Right forelimb (tissue), 1 donor: ENCODE measurements at places on chromosomes 12 and 14.

GRCh38 chr14:51206462-51206861, 33.6 kb upstream of the TMX1 start:
- DNase-seq, result no peak

- no peak for DNase-seq
Observed at GRCh38 chr12:78060186-78060585, 229.5 kb downstream of the NAV3 start.

DNA sequence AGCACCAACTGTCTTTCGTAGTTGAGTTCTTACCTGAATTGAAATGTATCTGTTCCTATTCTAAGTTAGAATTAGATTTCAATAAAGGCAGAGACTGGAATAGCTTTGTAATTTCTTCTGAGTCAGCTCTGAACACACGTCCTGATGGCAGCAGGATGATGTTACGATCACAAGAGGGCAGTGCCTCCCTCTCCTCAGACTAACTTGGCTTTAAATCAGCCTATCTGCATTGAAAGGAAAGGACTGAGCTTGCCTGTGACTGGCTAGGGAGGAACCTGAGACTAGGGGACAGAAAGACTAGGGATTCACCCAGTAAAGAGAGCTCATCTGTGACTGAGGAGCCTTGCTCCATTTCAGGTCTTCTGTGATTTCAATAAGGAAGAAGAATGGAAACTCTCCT, 323.7 kb upstream of the OR4E1 start:
- DNase-seq, result no peak

GRCh38 chr14:100051543-100051942, 13.7 kb upstream of the EVL start:
- no peak for DNase-seq

DNA sequence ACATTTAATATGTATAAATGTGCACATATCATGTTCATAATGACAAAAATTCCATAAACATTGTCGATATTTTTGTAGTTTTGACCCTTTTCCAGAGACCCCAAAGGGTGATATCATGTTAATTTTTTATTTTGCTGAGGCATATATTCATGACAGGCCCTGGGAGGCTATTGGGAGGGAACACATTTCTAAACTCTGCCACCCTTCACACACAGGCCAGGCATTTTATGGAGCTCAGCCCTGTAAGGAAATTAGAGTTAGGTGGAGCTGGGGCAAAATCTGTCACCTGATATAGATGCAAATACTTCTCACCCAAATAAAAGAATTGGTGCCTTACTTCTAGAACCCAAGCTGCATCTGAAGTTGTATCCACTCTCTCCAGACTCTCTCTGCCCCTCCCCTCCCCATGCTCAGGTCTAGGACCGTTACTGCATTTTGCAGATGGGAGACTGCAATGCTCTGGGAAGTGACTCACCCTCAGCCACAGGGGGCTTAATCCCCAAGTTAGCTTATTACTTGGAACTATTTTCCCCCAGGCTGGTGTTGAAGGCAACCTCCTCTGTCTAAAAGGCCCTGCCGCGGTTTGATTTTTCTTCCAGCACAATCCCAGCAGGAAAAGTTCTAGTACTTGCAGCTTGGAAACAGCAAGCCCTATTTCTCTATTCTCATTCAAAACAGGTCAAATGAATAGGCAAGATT, 238.9 kb downstream of the EMP1 start:
- DNase-seq, result no peak

DNA sequence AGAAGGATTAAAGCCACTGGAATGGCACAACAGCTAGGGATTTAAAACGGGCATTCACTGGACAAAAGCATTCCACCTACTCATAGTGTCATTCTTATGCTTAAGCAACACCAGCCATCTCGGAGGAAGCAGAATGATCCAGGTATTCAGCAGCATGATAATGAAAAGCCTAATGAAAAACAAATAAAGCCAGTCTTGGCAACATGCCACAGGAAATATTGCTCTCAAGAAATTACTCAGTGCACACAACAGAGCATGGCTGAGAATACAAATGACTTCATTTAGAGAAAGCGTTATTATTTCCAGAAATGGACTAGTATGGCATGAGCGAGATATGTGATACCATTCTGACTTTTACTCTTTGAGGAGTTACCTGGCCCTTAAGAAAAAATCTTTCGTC, 442.2 kb downstream of the APAF1 start:
- DNase-seq, result no peak

DNA sequence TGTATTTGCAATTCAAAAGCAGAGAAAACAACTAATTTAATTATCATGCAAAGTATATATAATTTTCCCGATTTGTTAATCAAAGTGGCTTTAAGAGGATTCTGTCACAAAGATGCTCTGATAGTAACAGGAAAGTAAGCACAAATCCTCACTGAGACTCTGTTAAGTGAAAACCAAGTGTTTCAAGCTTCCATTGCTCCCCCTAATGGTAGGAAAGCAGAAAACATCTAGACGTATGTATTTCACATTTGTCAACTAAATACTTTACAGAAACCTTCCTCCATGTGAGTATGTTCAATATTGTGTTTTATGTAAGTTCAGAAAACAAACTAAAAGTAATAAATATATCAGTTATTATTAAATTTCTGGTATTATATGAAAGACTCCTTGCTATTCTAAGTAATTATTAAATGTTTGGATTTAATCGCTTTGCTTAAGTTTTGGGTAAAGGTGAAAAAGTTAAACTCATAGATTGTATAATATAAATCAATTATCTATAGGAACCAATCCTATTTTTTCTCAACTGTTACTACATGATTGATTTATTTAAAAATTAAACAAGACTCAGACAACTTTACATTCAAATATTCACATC, 1.5 kb upstream of the NTS start:
- no peak for DNase-seq

GRCh38 chr12:109626378-109627115, 53.0 kb downstream of the MVK start:
- DNase-seq, result no peak

DNA sequence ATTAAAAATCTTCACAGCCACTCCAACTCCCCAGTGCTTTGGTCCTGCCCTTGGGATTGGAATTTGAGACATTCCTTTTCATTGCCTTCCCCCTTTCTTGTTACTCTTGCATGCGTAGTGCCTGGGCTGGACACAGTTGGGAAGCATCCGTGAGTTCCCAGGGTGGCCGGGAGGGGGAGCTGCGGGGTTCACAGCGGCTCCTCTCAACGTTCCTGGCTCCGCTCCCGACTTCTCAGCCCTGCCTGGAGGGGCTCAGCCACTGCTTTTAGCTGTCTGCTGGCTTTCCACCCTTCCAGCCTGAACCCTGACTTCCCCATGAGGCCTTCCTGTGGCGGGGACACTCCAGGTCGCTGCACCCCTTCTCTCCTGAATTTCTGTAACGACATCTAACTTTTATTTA, 3.2 kb downstream of the TEX52 start:
- peak; percentile 89 for DNase-seq

DNA sequence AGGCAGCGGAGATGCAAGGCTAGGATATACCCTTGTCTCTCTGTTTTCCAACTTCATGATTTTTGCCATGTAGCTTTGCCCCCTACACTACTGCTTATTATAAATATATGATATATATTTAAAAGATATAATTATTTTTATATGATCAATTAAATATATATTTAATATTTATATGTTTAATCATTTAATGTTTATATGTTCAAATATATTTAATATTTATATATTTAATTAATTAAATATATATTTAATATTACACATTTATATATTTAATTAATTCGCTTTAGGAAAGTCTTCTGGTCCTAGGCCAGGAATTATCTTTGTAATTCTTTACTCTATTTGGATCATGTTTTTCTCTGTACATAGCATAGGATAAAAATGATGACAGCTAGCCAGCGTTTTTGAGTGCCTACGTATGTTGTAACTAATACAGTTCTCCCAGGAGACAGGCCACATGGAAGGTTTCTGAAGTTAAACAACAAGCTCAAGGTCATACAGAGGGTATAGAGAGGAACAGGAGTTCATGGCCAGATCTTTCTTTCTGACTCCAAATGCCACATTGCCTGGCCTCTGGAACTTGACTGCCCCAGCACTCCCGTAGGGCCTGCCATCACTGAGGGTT, 192.5 kb downstream of the KCNA5 start:
- no peak for DNase-seq

GRCh38 chr12:26870491-26871419, 37.8 kb upstream of the ITPR2 start:
- DNase-seq, result no peak

DNA sequence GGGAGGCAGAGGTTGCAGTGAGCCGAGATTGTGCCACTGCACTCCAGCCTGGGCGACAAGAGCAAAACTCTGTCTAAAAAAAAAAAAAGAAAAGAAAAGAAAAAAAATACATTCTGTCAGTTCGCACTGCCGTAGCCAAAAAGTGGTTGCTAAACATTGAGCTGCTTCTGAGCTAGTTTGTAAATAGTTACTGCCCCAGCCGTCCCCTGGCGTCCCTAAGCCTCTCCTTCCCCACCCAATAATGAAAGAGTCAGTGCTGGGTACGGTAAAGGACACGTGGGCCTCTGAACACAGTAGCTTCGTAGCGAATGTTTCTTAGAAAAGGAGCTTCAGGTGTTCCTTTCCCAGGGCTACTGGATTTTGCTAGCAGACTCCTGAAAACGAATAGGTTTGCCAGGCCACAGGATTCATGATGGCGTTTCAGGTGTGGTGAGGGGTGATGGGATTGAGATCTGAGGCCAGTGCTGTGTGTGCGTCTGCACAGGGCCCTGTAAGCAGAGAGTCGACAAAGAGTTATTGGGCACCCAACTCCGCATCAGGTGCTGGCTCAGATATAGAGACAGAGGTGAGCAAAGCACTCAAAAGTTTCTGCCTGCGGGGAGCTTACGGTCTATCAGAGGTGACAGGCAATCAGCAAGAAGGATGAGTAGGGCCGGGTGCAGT, 94.1 kb downstream of the LGMN start:
- no peak for DNase-seq

DNA sequence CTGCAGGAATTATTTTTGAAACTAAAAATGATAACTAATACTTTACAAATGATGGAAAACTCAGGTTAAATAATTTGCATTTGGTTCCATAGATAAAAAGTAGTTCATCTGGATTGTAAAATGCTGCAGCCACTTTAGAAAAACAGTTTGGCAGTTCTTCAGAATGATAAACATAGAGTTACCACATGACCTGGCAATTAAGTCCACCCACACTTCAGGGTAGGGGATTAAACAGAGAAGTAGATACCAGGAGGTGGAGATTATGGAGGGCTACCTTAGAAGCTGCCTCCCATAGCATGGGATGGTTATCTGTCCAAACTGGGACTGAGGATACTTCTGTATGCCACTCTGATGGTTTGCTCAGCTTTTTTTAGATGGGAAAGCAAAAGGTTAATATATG, 22.2 kb downstream of the ARF6 start:
- no peak for DNase-seq

- DNase-seq, result no peak
Observed at GRCh38 chr12:117046011-117046369, 53.2 kb downstream of the TESC start.

DNA sequence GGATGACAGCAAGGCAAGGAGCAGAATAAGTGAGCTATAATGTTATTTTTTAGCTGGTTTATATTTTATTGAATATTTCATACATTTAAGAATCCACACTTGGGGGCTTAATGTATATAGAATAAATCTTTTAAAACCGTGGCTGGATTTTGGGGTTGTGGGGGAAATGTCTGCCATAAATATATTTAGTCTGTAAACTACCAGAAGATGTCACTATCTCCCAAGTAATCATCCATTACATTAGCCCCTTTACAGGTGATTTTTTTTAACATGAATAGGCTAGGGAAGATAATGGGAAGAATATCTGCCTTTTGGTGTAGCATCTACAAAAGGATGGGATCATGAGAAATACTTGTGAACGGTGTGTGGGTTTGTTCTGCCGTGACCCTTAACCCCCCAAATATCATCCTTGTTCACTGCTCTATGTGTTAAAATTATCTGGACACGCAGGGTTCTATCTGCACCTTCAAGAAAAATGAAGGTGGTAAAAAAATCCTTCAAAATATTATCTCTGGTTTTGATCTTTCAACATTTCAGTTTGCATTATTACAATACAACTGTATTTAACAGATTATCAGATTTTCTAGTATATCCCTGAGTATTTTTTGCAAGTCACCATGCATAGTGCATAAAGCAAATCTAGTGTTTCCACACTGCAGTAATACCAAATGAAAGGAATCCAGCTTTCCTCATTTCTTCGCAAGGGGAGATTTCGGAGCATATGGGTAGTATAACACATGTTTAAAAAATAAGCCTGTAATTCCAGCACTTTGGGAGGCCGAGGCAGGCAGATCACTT, 8.0 kb upstream of the SLC17A8 start:
- DNase-seq, result no peak

DNA sequence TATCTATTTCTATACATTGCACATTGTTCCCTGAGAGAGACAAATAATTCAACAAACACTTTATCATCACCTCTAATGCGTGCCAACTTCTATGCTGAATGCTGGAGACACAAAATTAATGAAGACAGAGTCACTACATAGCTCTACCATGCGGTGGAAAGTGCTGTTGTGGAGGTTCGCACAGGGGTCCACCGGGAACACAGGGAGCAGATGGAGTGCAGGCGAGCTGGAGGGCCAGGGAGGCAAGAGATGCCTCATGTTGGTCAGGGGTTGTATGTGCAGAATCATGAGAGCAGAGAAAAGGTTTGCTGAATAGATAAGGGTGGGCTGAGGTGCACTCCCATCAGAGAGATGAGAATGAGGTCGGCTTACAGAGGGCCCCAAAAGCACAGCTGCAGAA, 25.2 kb downstream of the FAM234B start:
- no peak for DNase-seq

- DNase-seq, result no peak
Observed at GRCh38 chr14:85437148-85437547, 92.8 kb upstream of the FLRT2 start.

GRCh38 chr12:50401500-50402081, 906 bp downstream of the LARP4 start:
- no peak for DNase-seq

DNA sequence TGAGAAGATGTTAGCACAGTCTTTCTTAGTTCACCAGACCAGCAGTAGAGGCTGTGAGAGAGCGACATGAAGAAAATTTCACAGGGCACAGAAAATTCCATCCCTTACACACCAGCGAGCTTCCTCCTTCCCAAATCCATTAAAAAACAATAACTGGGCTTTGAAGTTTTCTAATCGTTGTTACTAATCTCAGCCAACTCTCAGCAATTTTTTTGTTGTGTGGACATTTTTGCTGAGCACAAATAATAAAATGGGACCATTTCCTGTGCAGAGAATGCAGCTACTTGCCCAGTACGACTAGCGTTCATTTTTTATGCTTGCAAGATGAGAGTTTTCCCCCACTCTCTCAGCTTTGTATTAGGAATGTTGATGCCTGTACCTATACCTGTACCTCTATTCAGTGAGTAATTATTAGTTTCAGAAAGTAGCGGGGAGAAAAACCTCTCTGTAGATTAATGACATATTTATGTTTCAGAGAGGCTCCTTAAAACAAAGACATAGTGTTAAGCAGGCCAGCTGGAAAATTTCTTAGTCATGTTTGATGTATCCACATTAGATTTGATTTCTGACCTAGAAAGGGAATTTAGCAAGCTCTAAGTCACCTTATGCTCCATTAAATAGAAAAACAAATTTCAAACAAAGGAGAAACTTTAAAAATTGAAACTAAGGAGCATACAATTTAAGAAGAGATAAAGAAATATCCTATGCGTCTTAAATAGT, 146.5 kb downstream of the SRGAP1 start:
- DNase-seq, result no peak

- peak; percentile 51 for DNase-seq
Observed at GRCh38 chr12:127885954-127886750, 380.8 kb upstream of the TMEM132C start.
